ENCODE measurements at places on chromosomes 1 and 21. TPM values are rescaled to one million over a fixed set of nuclear protein-coding genes. Genes with fewer than 3 reads are reported as not detected.

DNA sequence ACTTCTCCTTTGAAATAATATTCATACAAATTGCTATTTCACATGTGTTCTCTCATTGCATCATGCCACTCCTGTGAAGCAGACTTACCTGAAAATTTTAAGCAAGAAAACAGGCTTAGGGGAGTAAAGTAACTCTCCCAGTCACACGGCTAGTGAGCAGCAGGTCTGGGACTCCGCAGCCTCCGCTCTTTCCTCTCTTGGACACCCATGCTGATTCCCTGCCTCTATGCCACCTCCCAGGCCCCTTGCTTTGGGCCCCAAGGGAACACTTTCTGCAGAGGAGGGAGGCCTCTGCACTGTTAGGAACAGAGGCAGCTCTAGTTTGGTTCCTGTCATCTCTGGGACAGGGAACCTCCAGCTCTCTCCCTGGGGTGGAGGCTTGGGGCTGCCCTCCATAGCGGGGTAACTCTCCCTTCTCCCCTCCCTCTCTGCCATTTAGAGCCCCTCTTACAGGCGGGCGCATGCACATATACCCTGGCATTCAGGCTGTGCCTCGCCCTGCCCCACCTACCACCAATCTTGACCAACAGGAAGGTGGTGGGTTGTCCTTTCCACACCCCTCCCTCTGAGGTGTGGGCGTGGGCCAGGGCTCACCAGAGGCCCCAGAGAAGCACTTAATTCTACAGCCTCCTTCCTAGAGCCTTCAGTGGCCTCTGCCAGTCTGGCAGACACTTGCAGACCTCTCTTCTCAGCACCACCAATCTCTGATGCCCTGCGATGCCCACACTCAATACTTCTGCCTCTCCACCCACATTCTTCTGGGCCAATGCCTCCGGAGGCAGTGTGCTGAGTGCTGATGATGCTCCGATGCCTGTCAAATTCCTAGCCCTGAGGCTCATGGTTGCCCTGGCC is at the start of gene RXFP4:
TSS of gene RXFP4 (plus strand) at position 646 of the 852 bp plus-strand sequence. CDS start at position 718, 72 bp downstream.
- peaks cover 55% of the 10 kb centered on the region for H3K4me1 ChIP-seq
- H3K4me3 ChIP-seq = no peak within 1 kb of the TSS
- no peak for DNase-seq

DNA sequence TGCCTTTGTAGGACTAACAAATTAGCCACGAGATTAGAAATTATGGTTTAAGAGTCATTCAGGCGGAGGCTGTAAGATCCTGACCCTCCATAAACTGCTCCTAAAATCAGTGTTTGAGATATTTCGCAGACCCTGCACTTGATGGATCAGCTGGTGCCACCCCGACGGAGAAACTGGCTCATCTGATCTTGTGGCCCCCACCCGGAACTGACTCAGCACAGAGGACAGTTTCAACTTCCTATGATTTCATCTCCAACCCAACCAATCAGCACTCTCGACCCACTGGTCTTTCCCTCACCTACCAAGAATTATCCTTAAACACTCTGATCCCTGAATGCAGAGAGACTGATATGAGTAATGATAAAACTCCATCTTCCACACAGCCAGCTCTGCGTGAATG is 3.7 kb upstream of the JAM2 start:
- H3K4me3 ChIP-seq = no peak overlapping the region
- H3K27me3 ChIP-seq = peaks cover 12% of the 10 kb centered on the region
- no peak overlapping the region for H3K27ac ChIP-seq
- DNase-seq = no peak

DNA sequence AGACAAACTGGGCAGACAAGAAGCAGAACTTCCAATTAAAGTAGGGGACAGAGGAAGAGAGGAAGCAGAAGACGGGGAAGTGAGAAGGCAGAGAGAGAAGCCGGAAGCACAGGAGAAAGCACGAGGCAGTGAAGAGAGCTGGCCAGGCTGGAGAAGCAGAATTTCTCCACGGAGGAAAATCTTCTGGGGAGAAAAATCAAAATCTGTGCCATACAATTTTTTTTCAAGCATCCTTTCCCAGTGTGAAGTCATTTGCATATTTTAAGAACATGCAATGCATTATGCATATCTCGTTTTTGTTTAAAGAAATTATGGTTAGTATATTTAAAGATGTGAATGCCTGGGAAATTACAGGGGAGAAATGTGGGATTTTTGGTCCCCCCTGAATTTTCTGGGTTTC is 7.3 kb upstream of the CAMK2N1 start:
- no peak for DNase-seq
- H3K4me3 ChIP-seq = no peak overlapping the region
- H3K36me3 ChIP-seq = peaks cover 3% of the 10 kb centered on the region
- H3K4me1 ChIP-seq = peaks cover 9% of the 10 kb centered on the region

GRCh38 chr1:3403388-3404231 is 50.9 kb upstream of the ARHGEF16 start:
- peaks cover 15% of the 10 kb centered on the region for H3K27me3 ChIP-seq
- H3K27ac ChIP-seq = no peak overlapping the region
- H3K36me3 ChIP-seq = no peaks in the 10 kb centered on the region
- no peak overlapping the region for H3K4me3 ChIP-seq

- H3K27me3 ChIP-seq = no peaks in the 10 kb centered on the region
- H3K4me3 ChIP-seq = no peak overlapping the region
- DNase-seq = peak; percentile 26
- no peaks in the 10 kb centered on the region for H3K36me3 ChIP-seq
- H3K4me1 ChIP-seq = peaks cover 55% of the 10 kb centered on the region
These were observed 11.3 kb downstream of the C1orf105 start for GRCh38 chr1:172431721-172432192.

- H3K27ac ChIP-seq = no peak overlapping the region
- no peaks in the 10 kb centered on the region for H3K36me3 ChIP-seq
- H3K4me1 ChIP-seq = no peaks in the 10 kb centered on the region
- H3K27me3 ChIP-seq = no peaks in the 10 kb centered on the region
These were observed 55.9 kb downstream of the SIK1 start for GRCh38 chr21:43370888-43371570.

GRCh38 chr1:9852410-9853248 is 28.9 kb upstream of the CLSTN1 start:
- H3K4me3 ChIP-seq = no peak overlapping the region
- no peak overlapping the region for H3K27ac ChIP-seq
- H3K36me3 ChIP-seq = no peaks in the 10 kb centered on the region
- DNase-seq = no peak
- H3K27me3 ChIP-seq = peaks cover 7% of the 10 kb centered on the region
- H3K4me1 ChIP-seq = peaks cover 13% of the 10 kb centered on the region

DNA sequence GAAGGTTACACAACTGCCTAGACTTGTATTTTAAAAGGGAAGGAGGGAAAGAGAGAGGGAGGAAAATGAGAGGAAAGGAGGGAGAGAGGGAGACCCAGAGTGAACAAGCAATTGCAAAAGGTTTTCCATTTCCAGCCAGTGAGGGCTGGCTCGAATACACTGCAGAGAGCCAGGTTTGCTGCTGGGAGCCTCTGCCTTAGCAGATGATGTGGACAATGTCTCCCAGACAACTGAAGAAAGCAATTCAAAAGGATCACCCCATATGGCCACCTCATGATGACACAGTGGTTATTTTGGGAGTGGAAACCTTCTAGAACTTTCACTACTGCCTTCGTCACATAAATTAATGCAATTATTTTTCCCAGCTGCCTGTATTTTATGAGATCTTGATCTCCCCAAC is 86.4 kb downstream of the BCAR3 start:
- peaks cover 11% of the 10 kb centered on the region for H3K4me1 ChIP-seq
- no peak overlapping the region for H3K27ac ChIP-seq
- H3K36me3 ChIP-seq = no peaks in the 10 kb centered on the region
- DNase-seq = no peak
- H3K27me3 ChIP-seq = peaks cover 3% of the 10 kb centered on the region

DNA sequence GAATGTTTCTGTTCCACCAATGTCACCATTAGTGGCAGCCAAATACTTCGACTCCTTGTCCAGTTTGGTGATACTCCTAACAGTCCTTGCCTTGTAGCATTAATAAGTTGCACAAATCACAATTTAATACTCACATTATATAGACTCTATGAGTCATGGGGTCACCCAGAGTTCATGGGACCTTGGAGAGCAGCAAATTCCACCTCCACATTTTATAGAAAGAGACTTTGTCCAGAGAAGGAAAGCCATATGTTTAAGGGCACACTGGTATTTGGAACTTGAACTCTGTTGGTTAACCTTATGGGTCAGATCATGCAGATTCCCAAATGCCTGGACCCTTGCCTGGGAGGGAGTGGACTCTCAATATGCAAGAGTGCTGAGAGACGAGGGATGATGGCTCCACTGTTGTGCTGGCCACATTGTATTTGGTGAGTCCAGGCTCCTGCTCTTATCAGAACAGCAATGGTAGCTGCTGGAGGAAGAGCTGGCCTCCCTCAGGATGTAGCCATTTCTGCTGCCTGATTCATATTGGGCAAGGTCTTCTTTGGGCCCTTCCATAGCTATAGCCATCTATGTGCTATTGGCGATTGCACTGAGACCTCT is 30.6 kb downstream of the DNAJC6 start:
- H3K36me3 ChIP-seq = no peaks in the 10 kb centered on the region
- H3K27ac ChIP-seq = no peak overlapping the region
- H3K4me1 ChIP-seq = no peaks in the 10 kb centered on the region
- DNase-seq = no peak
- no peak overlapping the region for H3K4me3 ChIP-seq

DNA sequence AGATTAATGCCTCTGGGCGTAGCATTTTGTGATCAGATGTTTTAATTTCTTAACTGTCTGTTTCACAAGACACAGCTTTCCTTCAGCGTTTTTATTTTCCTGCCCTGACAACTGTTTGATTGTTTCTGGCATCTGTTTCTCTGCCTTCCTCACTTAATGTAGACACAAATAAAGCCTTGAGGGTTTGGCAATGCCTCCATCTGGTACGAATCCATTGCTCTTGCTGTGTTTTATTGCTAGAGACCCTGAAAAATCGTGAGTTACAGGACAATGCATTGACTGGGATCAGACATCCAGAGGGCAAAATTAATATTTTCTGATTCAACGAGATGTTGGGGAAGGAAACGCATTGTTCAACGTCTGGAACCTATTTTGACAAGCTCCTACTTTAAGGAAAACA is 363.5 kb downstream of the MRPL39 start:
- no peaks in the 10 kb centered on the region for H3K36me3 ChIP-seq
- H3K27me3 ChIP-seq = no peaks in the 10 kb centered on the region
- H3K4me3 ChIP-seq = no peak overlapping the region
- no peak for DNase-seq
- no peak overlapping the region for H3K27ac ChIP-seq

DNA sequence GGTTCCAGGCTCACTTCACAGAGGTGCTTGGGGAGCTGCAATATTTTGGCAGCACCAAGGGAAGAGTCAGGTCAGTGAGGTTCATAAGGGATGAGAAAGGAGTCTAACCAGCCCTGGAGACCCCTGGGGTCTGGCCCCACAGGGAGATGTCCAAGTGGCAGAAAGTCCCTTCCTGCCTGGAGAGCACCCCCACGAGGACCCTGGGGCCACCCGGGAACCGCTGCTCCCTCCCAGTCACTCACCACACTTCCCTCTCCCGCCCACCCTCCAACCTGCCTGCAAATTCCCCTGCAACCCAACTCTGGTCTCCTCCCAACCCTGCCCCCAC is 6.5 kb upstream of the ITGB2 start:
- no peak for DNase-seq
- peak overlapping the region; percentile 6 for H3K4me3 ChIP-seq
- no peaks in the 10 kb centered on the region for H3K27me3 ChIP-seq
- peak overlapping the region; percentile 85 for H3K27ac ChIP-seq
- H3K36me3 ChIP-seq = no peaks in the 10 kb centered on the region

GRCh38 chr1:178143730-178144690 is 50.1 kb downstream of the RASAL2 start:
- no peak overlapping the region for H3K27ac ChIP-seq
- H3K36me3 ChIP-seq = no peaks in the 10 kb centered on the region
- H3K4me1 ChIP-seq = no peaks in the 10 kb centered on the region
- DNase-seq = no peak

GRCh38 chr1:222629921-222630535 is 12.1 kb downstream of the MIA3 start:
- peaks cover 78% of the 10 kb centered on the region for H3K36me3 ChIP-seq
- H3K4me1 ChIP-seq = no peaks in the 10 kb centered on the region
- no peak overlapping the region for H3K4me3 ChIP-seq
- H3K27ac ChIP-seq = no peak overlapping the region

DNA sequence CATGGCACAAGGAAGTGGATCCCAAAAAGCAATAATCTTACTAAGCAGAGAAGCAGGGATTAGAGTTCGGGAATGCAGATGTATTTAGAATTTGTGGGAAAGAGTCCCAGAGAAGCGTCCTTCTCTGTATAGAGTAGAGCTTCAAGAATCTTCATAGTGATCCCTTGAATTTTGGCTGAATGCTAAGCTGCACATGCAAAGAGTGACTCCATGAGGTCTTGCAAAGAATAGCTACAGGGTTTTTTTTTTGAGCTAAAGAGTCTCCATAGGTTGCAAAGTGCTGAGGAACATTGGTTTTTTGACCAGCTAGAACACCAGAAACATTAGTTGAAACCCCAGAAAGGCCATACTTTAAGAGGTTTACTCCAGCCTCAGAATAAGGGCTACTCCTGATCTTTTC is 206.7 kb downstream of the CTH start:
- no peaks in the 10 kb centered on the region for H3K4me1 ChIP-seq
- no peaks in the 10 kb centered on the region for H3K36me3 ChIP-seq
- H3K4me3 ChIP-seq = no peak overlapping the region
- no peaks in the 10 kb centered on the region for H3K27me3 ChIP-seq
- no peak overlapping the region for H3K27ac ChIP-seq

- no peak overlapping the region for H3K4me3 ChIP-seq
- DNase-seq = no peak
- no peaks in the 10 kb centered on the region for H3K4me1 ChIP-seq
- H3K27ac ChIP-seq = no peak overlapping the region
- H3K27me3 ChIP-seq = no peaks in the 10 kb centered on the region
These were observed 308.1 kb downstream of the GPATCH2 start for GRCh38 chr1:217322834-217323233.

- H3K36me3 ChIP-seq = no peaks in the 10 kb centered on the region
- H3K4me3 ChIP-seq = no peak overlapping the region
- no peak for DNase-seq
- H3K27me3 ChIP-seq = peaks cover 43% of the 10 kb centered on the region
- no peak overlapping the region for H3K27ac ChIP-seq
These were observed 80.4 kb downstream of the AJAP1 start for GRCh38 chr1:4734791-4735190.

DNA sequence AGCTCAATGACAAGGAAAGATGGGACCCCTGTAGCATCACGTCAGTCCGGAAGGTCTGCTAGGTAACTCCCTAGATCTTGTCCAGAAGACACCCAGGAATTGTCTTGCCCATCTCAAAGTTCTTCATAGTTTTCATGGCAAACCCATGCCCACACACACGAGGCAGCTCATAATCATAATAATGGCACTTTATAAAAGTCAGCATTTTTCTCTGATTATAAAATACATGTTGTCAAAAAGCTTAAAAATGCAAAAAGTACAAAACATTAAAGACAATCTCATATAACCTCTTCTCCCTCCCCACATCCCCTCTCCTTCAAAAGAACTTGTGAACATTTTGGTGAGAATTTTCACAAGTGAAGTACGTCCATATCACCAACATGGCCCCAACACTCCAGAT is 30.8 kb downstream of the EPHX1 start:
- H3K4me3 ChIP-seq = no peak overlapping the region
- no peaks in the 10 kb centered on the region for H3K36me3 ChIP-seq
- H3K27ac ChIP-seq = no peak overlapping the region
- no peak for DNase-seq
- no peaks in the 10 kb centered on the region for H3K27me3 ChIP-seq
- H3K4me1 ChIP-seq = peaks cover 34% of the 10 kb centered on the region

The CD52 gene
- 1,098 TPM for total RNA-seq

The PADI2 gene
- total RNA-seq = 0.23 TPM

The FCRLA gene
- 3.7 TPM for total RNA-seq

The NPHS2 gene
- total RNA-seq = not detected

The GJA5 gene
- not detected for total RNA-seq

The TNNT2 gene
- total RNA-seq = not detected

The HMCN1 gene
- 0.23 TPM for total RNA-seq

The C4BPB gene
- 0.66 TPM for total RNA-seq

The FABP3 gene
- total RNA-seq = 0.53 TPM

The GALNT2 gene
- 23.8 TPM for total RNA-seq

The KCNK1 gene
- 0.36 TPM for total RNA-seq

The RHOU gene
- total RNA-seq = 1.5 TPM

The RXFP4 gene
- total RNA-seq = not detected

Measured in T-cell (primary cell).